ENCODE measurements at places on chromosomes 3 and 15.

GRCh38 chr15:95603802-95604201, 726.7 kb upstream of the NR2F2 start:
- DNase-seq: no peak

- no peak for DNase-seq
These were observed 81.1 kb upstream of the SLC6A1 start for GRCh38 chr3:10911350-10912002.

- DNase-seq: no peak
These were observed 88.8 kb upstream of the TBL1XR1 start for GRCh38 chr3:177286034-177286433.

GRCh38 chr3:47870156-47870555, 67.2 kb downstream of the DHX30 start:
- DNase-seq: no peak

- DNase-seq: no peak
These were observed 263.5 kb upstream of the RASGRP1 start for GRCh38 chr15:38828031-38828532.

DNA sequence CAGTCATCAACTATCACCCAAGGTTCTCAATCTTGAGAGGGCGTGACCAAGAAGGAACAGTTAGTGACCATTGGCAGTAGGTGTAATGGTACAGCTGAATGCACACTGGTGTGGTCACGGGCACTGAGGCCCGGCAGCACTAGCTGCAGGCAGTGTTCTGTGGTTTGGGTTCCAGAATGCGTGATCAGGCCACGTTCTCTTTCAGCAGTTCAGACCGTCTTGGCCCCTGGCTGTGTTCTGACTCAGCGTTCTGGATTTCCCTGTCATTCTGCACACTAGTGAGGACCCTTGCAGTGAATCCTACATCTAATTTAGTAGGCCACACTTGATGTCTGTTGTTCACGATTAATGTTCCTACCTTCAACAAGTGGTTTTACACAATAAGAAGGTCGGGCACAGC, 220.5 kb upstream of the SLCO3A1 start:
- DNase-seq: no peak

- DNase-seq: no peak
These were observed 7.7 kb upstream of the TMC3 start for GRCh38 chr15:81381720-81382119.

GRCh38 chr3:124636863-124637296, 93.4 kb upstream of the UMPS start:
- no peak for DNase-seq

Measured in CD4-positive, alpha-beta T cell treated with Interleukin-17A for 1 hour (primary cell).